ENCODE measurements at places on chromosomes 4 and X. TPM values are rescaled to one million over a fixed set of nuclear protein-coding genes. Genes with fewer than 3 reads are reported as not detected.

The ARFIP1 gene
- total RNA-seq, result 27.0 TPM

The PDE6B gene
- total RNA-seq, result not detected

The TCEANC gene
- 0.53 TPM for total RNA-seq

The ESX1 gene
- not detected for total RNA-seq

The FGFBP1 gene
- total RNA-seq, result 0.36 TPM

The ADRA2C gene
- not detected for total RNA-seq

The AVPR2 gene
- not detected for total RNA-seq

The GLRB gene
- not detected for total RNA-seq

The TMPRSS11A gene
- total RNA-seq, result not detected

The TCEAL1 gene
- total RNA-seq, result 8.4 TPM

The PAGE5 gene
- total RNA-seq, result not detected

DNA sequence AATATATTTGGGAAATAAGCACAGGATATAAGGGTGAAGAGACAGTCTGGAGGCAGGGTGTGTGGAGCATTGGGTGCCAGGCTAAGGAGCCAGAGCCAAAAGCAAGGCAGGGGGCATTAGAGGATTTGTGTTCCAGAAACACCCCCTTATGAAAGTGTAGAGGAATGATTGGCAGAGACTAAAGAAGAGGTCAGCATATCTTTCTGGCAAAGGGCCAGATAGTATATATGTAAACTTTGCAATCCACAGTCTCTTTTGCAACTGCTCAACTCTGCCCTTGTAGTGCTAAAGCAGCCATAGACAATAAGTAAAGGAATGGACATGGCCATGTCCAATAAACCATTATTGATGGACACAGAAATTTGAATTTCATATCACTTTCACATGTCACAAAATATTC, 3.6 kb upstream of the SLC9A6 start:
- no peak for DNase-seq

DNA sequence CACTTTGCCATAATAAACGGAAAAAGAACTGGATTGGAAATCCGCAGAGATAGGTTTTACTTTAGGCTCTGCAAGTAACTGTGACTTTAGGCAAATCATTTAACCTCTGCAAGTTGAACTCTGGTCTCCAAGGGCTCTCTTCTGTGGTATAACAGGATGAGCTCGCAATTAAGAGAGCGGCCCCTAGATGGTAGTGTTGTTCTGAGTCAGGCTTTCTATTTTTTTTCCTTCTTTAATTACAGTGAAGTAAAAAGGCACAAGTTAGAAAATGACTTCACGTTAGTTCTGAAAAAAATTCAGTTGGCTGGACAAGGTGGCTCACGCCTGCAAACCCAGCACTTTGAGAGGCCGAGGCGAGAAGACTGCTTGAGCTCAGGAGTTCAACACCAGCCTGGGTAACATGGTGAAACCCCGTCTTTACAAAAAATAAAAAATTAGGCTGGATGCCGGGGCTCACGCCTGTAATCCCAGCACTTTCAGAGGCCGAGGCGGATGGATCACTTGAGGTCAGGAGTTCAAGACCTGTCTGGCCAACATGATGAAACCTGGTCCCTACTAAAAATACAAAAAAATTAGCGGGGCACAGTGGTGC, 18.0 kb downstream of the RPS3A start:
- peak; percentile 86 for DNase-seq

DNA sequence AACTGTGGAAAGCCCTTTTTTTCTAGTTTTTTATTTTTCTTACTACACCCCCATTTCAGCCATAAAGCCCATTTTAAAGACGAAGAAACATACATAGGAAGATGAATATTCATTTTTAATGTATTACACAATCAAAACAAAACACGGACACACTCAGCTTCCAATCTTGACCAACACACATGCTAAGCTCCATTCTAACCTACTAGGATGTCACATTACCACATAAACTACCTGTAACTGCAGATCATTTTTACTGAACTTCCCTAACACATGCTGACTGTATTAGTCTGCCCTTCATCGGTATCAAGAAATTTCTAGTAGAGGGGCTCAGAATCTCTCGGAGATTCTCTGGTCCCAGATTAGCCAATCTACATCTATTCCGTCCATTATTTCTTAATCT, 1.8 kb downstream of the CCNI start:
- no peak for DNase-seq

DNA sequence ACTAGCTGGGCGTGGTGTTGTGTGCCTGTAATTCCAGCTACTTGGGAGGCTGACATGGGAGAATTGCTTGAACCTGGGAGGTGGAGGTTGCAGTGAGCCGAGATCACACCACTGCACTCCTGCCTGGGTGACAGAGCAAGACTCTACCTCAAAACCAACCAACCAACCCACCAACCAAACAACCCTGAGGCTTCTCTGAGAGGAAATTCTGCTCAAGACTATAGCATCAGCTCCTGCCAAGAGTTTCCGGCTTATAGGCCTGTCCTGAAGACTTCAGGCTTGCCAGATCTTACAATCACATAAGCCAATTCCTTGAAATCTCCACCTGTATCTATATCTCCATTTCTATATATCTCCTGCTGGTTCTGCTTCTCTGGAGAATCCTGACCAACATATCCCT, 173.8 kb upstream of the TBC1D9 start:
- no peak for DNase-seq

DNA sequence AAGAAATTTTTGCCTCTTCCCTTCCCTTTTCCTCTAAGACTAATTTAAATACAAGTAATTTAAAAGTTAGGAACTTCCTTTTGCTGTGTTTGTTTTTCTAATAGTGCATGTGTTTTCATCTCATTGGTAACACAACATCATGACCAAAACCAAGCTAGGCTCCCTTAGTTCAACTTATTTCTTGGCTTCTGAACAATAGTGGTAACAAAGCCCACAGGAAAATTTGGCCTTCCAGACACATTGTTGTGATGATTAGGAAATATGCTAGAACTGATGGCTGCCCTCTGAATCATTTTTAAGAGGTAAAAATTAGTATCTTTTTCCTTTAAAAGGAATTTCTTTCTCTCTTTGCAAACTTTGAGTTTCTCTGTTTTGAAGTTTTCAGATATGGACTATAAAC, 25.5 kb upstream of the TEC start:
- DNase-seq, result no peak

GRCh38 chr4:101596781-101597552, 193.6 kb upstream of the BANK1 start:
- DNase-seq, result peak; percentile 29

DNA sequence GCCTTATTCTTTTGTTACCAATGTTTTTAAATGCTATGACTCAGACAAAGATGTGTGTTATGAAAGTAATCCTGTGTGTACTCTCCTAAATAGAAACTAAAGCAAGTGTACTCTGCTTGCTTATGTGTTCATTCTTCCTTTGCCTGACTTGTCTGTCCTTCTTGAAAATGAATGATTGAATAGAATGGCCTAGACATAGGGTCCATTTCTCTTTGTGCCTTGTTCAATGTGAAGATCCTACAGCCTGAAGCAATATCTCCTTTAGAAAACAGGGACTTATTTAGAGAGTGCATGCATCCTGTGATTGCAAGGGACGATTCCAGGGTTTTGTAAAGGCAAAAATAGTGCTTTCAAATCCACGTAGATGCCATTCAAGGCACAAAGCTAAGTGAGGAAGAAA, 343.6 kb upstream of the TACR3 start:
- no peak for DNase-seq

DNA sequence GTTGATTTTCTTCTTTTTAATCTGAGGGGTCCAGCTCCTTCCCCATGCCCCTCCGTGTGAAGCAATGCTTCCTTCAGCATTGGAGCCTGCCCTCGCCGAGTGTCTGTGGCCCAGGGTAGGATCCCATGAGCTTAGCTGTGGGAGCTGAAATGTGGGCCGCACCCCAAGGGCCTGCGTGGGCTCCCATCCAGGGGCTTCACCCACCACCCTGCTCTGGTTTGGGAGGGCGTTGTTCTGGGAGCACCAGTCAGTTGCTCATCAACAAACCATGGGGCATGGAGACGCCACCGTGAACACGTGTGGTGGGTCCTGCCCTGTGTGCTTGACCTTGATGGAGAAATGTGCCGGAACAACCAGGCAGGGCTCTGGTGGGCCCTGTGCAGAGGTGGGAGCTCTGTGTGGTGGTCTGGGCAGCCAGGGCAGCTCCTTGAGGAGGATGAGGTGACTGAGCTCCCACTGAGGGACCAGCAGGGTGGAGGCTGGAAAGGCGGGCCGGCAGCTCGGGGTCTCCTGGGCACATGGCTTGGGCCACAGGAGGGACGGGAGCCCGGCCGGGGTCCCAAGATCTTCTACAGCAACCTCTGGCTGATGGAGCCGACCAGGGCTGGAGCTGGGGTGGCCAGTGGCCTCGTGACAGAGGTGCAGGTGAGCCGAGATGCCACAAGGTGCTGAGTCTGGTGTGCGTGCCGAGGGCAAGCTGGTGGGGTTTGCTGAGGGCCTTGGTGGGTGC, 39.6 kb upstream of the NKX1-1 start:
- no peak for DNase-seq

- DNase-seq, result no peak
Observed at GRCh38 chr4:104973708-104974107, 173.0 kb upstream of the TET2 start.

DNA sequence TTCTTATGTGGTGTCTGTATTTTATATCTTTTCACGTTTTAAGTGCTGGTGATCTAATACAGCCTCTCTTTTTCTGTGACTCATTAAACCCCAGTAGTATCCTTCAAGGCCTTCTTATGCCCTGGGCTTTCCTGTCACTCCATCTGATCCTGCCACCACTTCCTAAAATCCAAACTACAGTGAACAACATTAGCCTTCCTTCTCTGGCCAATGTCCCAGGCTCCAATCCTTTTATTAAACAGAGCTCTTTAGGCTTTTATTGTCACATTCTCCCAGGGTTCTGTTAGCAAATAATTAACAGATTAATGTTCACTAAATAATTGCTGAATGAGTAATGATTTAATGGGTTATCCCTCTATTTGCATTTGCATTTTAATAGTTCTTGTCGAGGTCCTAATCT, 47.9 kb upstream of the ITM2A start:
- DNase-seq, result no peak

DNA sequence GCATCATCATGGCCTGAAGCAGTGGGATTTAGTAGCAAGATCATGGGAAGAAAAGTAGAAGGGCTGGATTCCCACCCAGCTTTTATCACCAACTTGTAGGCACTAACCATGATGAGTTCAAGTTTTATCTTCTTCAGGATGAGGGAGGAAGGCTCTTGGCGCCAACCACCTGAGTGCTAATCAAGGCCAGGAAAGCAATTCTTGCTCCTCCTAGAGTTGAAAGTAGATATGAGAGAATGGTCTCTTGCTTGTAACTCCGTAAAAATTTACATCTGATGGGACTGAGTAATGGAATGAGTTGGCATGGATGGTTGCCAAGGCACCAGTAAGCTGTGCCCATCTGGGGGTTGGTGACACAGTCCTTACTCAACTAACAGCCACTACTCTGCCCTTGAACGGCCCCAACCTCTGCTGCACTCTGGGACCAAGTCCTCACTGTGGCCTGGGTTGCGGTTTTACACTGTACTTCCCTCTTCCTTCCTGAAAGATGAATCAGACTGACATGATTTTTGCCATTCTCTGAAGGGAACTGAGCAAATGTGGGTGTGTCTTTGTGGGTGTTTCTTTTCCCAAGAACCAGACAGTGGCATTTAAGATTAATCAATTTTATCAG, 39.4 kb upstream of the NDP start:
- DNase-seq, result peak; percentile 65

DNA sequence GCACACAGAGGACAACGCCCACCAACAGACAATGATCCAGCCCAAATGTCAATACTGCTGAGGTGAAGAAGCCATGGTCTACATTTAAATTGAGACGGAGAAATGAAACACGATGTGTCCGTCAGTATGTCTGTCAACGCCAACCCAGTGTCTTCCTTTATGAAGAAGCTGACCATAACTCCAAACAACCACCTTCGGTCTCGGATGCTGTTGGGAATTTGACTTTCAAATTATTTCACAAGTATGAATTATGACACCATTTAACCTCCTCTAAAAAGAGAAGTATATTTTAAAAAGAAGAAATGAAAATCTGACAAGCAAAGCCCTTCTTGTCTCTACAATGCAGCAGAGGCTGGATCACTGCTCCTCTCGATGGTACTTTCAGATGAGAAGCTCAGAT, 123.7 kb upstream of the MAP3K15 start:
- DNase-seq, result no peak

GRCh38 chr4:47926667-47927258, 12.4 kb upstream of the NFXL1 start:
- DNase-seq, result peak; percentile 91

DNA sequence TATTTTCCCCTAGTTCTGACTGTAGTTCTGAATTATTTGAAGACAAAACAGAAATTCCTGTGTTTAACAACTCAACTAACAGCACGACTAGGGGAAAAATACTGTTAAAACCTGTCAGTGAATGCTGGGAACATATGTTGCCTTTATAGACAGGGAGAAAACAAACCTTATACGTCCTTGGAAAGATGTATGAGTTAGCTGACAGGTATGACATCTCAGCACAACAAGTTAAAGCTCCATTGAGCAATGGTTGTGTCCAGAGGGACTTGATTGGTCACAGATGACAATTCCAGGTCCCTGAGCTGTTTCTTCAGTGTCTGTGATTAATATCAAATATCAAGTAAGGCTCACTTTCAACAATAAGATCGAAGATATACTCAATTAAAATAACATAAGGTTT, 58.2 kb upstream of the DDIT4L start:
- DNase-seq, result no peak

- no peak for DNase-seq
Observed at GRCh38 chr4:7867701-7868435, 71.8 kb downstream of the AFAP1 start.

DNA sequence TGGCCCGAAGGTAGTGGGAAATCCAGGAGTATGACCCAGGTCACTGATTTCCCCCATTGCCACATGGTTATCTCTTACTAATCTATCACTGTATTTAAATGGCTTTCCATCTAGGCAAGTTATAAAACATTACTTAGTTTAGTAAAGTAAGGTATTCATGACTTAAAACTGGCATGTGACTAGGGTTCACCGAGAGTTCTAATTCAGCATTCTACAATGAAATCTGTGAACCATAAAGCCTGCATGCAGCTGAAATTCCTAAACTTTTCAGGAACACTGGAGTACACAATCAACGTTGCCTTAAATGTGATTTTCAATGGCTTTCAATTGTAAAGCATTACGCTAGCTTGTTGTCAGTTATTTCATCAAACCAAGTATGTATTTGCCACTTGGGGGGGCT, 22.7 kb upstream of the PRPS2 start:
- no peak for DNase-seq

- no peak for DNase-seq
Observed at GRCh38 chrX:63934160-63934559, 149.1 kb upstream of the ARHGEF9 start.

DNA sequence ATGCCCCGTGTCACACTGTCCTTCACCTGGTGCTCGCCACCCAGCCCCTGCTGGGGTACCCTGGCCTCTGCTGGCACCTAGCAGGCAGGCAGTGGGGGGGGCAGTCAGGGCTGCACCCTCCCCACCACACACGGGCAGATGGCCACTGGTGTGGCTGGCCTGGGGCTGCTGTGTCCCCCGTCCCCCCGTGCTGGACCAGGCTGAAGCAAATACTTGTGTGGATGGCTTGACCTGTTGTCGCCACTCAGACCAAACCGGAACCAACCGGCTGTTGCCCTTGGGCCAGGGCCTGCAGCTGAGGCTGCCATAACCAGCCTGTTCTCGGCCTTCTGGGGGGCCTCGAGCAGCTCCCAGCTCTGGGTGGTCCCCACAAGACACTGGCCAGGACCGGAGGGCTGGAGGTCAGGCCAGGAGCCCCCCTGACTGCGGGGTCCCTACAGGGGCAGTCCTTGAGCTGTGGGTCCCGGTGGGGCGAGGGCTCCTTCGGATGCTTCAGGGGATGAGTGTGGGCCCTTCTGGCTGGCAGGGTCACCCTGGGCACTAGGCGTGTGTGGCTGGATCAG, 4.3 kb downstream of the FGFR3 start:
- DNase-seq, result no peak

Data from HT-29 (cell line).